Stimulated activated CD8-positive, alpha-beta memory T cell treated with anti-CD3 and anti-CD28 coated beads, Interleukin-15, amount 100 ng/mL, for 1 hour (primary cell): ENCODE measurements at places on chromosomes 5 and 9.

- DNase-seq = no peak
Observed at GRCh38 chr9:92727716-92728700, 36.6 kb downstream of the BICD2 start.

DNA sequence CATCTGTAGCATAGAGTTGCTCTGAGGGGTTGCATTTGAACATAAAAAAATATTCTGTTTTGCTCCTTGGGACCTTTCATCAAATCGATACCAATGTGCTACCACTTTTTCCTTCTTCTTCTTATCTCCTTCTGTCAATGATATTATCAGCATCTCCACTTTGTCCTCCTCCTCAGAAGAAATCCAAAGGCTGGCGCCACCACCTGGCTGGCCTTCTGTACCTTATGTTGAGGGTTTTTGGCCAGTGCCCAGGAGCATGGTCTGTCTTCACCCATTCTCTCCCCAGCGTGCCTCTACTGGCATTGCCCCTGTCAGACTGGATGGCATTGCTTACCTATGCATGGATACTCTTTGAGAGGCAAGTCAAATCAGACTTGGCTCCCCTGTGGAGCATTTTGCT lies 167.2 kb downstream of the CFAP90 start:
- DNase-seq = no peak

DNA sequence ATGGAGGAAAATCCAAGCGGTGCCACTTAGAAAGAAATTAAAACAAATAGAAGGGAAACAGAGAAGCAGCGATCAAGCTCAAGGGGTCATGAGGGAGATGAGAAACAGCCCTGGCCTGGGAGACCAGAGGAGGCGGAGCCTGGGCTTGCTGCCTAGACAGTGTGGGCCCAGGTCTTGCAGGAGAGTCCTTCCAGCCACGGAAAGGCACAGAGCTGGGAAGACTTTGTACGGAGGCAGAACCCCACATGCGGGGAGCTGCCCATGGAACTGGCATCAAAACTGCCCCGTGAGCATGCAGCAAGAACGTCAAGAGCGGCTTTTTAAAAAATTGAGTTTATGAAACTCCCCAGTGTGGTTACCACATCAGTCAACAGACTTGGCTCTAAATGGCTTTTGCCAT lies 119.4 kb downstream of the IRX1 start:
- no peak for DNase-seq

DNA sequence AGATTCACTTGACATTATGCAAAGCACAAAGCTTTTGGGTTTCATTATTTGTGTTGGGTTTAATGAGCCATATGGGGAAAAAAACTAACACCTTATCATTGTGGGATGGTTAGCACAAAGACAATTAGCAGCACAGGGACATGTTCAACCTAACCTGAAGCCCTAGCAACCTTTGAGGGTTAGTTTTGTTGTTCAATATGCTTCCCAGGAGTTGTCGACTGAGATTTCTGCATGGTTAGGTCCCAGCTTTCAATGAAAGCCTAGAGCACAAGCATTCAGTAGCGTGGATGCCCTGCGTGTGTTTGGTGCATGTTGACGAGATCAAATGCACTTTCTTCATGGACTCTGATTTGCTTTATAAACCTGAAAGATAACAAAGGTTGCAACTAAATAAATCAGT lies 565.2 kb upstream of the TLE4 start:
- no peak for DNase-seq

DNA sequence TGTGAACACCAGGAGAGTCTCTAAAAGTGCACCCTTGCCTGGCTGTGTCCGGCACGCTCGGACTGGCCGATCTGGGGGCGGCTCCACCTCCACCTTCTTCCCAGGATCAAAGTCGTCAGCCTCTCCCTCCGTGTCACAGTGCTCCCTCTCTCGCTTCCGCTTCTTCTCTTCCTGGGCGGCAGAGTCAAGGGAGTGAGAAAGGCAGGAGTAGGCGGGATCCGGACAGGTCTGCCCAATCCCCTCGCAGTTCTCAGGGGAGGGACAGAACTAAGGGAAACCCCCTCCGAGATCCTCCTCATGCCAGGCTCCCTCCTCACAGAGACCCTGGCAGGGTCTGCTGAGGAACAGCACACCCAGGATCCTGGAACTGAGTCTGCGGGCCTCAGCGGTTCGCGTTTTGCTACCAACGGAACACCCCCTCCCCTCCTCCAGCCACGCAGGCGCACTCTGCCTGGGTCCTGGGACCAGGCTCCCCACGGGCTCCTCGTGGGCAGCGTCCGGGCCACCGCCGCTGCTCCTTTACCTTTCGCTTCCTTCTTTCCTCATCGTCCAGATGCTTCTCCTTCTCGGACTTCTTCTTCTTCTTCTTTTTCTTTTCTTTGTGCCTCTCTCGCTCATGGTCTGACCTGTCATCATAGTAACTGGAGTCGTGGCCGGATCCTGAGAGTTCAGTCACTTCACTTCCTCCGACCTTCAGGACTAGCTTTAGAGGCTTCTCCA lies 1.3 kb downstream of the BRD9 start:
- no peak for DNase-seq

DNA sequence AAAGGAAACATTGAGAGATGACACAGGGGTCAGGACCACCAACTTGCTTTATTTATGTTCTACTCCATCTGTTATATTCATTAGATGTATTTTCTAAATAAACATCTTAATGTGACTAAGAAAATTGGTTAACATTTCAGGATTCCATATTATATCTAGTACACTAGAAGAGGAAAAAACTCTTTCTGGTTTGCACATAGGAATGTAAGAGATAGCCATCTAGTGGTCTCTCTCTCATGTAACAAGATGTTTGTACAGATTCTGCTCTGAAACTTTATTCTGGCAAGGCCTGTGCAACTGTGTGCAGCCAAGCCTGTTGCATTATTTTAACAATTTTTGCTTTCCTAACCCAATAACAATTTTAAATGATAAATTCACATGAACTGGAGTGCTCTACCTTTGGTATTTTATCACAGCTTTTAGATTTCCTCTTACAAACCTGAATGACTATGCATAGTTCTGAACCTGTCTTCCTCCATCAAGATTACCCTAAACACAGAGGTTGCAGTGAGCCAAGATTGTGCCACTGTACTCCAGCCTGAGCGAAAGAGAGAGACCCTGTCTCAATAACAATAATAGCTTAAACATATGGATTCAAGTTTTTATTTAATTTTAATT lies 148.2 kb downstream of the GIN1 start:
- DNase-seq = no peak

DNA sequence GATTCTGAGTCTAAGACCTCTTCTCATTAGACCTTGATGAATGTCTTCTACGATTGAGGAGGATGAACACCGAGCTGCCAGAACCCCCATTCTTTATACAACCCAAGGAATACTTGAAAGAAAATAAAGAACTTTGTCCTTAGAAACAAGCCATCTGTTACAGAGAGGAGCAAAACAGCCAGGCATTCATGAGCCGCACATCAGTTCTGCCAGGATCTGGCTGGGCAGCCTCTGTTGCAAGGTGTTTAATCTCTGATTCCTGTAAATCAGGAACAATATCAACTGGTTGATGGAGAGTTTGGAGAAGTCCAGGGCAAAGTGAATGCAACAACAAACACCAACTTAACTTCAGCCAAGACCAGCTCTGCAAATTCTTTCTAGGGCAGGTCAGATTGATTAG lies 165.5 kb upstream of the DMAC1 start:
- no peak for DNase-seq

GRCh38 chr9:89814340-89815040 lies 209.7 kb downstream of the GADD45G start:
- no peak for DNase-seq

GRCh38 chr5:157917899-157918809 lies 59.2 kb upstream of the CLINT1 start:
- DNase-seq = peak; percentile 28

GRCh38 chr5:100615362-100615761 lies 80.2 kb downstream of the FAM174A start:
- DNase-seq = no peak

DNA sequence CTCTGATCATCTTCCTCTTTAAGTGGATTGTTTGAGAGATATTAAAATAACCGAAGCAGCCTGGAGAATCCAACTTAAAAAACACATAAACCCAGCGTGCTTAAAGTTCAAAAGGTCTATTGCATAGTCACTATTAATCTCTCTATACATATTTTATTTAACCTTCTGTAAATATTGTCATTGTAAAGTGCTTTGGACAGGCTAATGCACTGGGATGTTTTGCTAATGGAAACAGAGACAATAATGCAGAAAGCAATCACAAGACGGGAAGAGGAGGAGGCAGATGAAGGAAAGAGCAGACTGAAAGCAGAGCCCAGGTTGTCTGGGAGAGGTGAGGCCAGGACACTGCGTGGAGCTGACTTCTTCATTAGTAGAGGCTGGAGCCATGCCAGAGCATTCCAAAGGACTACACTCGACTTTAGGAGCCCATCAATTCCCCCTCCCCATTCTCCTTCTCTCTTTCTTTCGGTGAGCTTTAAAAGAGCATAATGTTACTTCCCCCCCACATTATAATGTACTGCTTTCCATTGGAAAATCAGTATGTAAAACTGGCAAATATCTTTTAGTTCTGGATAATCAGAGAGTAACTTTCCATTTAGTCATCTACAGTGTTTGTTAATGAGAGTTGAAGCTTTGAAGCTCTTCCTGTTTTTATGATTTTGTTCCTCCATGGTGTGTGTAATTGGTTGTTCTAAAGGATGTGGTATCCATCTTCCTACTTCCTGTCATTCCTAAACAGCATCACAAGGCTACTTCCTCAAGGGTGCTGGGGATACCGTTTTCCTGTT lies 307.3 kb upstream of the MPDZ start:
- no peak for DNase-seq

GRCh38 chr5:94815313-94816039 lies 197.0 kb downstream of the SLF1 start:
- DNase-seq = no peak

GRCh38 chr5:52783226-52783959 lies 4.3 kb upstream of the ITGA1 start:
- no peak for DNase-seq

DNA sequence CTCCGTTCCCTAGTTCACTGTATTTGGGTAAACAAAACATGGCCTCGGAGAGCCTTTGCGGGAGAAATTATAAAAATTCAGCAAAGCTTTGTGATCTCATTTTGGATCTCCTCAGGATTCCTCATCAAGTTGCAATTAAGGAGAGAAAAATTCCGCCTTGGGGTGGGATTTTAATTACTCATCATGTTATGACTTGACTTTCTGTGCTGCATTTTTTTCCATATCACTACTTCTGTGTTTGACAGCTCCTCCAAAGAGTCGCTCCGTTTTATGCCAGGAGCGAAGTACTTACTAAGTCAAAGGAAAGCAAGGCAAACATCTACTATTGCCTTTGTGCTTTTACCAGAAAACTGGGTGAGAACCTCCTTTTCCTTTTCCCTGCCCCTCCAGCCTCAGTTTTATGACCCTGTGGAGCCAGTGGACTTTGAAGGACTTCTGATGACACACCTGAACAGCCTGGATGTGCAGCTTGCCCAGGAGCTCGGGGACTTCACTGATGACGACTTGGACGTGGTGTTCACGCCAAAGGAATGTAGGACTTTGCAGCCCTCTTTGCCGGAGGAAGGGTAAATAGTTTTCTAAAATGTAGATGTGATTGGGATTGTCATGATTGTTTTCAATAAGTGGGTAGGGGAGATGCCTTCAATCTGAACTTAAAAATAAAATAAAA lies 71.5 kb downstream of the DOCK8 start:
- DNase-seq = no peak

GRCh38 chr5:56055859-56056258 lies 61.1 kb upstream of the IL6ST start:
- no peak for DNase-seq

GRCh38 chr5:150073086-150073625 lies 13.2 kb downstream of the CSF1R start:
- DNase-seq = no peak

DNA sequence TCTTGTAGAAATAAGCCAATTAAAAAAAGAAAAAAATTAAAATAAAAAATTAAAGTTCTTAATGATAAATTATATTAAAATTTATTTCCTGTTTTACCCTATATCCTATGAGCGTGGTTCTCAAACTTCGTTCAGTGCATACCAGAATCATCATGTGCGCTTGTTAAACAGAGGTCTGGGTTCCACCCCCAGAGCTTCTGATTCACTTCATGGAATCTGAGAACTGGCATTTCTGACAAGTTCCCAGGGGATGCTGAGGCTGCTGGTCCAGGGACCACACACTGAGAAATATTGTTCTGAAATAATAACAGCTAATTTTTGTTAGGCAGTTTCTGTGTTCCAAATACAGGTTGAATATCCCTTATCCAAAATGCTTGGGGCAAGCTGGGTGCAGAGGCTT lies 79.3 kb downstream of the TMC1 start:
- no peak for DNase-seq

DNA sequence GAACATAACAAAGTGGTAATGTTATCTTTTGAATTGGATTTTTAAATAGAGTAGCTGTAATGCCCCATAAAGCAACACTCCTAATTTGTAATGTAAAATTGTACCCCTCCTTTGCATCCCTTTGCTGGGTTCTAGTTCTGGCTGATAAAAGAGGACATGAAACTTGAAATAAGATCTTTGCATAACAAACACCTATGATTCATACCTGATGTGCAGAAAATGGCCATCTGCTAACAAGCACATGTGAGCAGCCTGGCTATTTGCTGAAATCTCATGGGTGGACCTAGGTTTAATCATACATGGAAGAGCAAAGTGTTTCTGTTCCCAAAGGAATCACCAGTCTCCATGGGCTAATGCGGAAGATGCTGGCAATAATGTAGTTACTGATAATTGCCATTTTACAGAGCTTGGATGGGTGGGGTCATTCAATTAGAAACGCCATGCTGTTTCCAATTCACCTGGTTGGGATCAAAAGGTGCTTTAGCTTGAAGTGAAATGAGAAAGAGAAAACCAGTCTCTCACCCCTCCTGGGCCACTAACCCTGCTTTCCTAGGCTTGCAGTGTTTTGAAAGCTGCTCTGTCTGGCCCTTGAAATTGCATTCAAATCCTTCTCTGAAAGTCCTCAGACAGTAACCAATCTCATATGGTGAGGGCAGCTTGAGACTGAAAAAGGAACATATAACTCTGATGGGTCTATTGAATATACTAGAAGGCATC lies 585.1 kb downstream of the TLE4 start:
- DNase-seq = no peak

DNA sequence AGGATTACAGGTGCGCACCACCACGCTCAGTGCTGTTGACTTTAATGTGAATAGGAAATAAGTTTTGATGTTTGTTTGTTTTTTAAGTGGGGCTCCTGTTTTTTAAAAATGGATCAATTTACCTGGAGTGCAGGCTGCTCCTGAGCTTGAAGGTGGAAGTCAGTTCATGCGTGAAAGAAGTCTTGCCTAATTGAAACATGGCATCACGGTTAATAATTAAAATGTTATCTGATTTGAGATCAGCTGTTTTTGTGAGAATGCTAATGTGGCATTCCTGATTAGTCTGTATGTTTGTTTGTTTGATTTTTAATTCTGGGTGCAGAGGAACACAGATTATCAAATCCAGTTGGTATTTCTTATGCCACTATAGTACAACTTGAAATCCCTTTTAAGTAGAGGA lies 6.5 kb downstream of the SFXN1 start:
- no peak for DNase-seq

DNA sequence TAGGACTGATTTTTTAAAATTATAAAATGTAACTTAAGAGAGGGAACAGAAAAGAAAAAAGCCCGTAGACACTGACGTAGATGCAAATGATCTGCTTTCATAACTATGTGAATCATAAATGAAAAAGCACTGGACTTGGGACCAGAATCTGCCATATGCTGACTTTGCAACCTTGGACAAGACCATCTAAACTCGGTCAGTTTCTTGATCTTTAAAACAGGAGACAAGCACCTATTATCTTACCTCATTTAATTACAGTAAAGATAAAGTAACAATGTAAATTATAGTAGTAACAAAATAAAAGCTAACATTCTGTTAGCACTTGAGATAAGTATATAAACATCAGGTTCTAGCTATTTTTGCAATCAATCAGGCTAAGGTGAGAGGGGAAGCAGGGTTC lies 20.0 kb downstream of the FBXW2 start:
- DNase-seq = no peak
